Endothelial cell of umbilical vein (primary cell): ENCODE measurements at places on chromosomes 12 and 14. TPM values are rescaled to one million over a fixed set of nuclear protein-coding genes. Genes with fewer than 3 reads are reported as not detected.

DNA sequence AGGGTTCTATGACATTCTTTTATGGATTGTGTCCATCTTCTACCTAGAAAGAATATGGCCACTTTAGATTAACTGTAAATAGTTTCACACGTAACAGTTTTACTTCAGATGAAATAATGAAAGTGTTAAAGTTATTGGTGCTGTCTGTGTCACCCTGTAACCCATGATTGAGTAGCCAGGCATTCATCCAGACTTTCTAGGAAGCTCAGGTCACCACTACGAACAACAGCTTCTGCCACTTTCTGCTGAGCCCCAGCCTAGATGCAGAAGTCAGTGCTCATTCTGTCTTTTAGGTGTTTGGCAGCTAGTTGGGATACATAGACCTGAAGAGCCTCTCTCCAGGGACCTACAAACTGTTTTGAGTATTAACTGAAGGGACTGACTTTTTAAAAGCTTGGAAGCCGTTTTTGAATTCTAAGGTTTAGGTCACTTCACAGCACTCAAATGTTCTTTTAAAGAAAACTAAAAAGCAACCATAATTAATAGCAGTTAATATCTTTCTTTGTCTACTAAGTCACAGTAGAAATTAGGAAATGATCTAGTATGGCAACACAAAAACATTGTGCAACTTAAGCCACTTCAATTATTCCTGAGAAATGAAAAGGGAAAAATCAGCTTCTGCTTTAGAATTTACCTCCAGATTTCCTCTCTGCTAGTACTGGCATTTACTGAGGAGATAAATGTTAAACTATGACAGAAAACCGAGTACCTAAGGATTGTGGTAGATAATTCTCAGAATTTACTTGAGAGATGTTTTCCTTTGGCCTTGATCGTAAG is 266.9 kb downstream of the CCDC91 start:
- DNase-seq = no peak

DNA sequence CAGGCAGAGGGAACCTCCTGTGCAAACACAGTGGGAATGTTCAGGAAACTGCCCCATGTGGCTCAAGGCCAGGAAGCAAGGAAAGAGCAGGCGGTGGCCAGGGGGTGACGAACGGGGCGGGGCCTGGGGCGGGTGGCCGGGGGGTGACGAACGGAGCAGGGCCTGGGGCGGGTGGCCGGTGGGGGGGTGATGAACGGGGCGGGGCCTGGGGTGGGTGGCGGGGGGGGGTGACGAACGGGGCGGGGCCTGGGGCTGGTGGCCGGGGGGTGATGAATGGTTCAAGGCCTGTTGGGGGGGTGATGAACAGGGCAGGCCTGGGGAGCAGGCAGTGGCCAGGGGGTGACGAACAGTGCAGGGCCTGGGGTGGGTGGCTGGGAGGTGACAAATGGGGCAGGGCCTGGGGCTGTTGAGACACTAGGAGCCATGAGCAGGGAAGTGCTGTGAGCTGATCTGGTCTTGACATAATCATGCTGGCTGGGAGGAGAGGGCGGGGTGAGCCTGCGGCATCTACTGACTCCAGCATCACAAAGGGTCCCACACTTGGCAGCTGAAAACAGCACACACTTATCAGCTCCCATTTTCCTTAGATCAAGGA is 62.7 kb upstream of the FBRSL1 start:
- DNase-seq = peak; percentile 28

- DNase-seq = no peak
Observed at GRCh38 chr12:56626701-56627100, 3.4 kb downstream of the BAZ2A start.

- DNase-seq = no peak
Observed at GRCh38 chr14:53231171-53231570, 78.0 kb upstream of the DDHD1 start.

DNA sequence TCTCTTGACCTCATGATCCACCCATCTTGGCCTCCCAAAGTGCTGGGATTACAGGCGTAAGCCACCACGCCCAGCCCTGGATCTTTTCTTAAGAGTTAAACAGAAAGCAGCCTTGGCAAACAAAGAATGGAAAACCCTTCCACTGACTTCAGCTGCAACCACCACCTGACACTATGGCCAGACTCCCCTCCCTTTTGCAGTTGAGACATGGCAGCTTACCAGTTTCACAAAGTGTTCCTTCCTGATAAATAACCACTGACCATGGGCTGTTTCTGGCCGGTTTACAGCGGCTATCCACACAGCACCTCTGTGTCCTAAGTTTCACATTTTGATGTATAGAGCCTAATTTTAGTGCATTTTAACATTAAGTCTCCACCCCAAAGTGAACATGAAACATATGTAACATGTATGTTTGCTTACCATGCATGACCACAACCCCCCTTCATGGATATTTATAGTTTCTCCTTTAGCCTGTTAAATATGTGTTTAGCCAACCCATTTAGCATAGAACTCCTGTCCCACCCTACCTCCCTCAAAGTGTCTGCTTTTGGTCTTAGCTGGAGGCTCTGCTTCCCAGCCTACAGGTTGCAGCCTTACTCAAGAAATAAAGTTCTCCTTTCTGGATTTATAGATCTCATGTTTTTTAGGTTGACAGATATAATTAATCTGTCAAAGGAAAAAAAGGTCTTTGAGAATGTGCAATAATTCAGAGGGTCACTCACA is 32.7 kb upstream of the RAB21 start:
- DNase-seq = no peak

DNA sequence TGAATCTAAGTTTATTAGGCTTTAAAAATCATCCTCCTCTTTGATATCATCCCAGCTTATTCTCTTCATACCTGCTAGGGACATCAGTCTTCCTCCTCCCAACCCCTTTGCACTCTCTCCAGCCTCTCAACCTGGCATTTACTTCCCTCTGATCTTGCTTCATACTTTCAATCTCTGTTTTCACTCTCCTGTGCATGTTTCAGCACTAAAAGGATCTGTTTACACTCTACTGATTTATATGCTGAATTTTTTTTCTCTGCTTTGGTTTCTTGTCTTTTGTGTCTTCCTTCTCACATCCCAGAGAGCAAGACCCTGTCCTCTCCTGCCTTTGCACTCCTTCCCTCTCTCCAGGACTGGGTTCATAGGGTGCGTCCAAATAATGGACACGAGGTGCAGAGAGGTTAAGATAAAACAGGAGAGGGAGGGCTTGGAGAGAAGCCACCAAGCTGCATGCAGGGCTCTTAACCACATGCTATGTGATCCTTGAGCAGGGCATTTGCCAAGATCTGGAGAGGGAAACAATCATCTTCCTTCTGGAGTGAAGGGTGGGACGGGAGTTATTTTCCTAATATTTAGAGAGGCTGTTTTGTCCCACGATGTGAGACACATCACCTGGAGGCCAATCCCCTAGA is 3.0 kb upstream of the CISTR start:
- no peak for DNase-seq

DNA sequence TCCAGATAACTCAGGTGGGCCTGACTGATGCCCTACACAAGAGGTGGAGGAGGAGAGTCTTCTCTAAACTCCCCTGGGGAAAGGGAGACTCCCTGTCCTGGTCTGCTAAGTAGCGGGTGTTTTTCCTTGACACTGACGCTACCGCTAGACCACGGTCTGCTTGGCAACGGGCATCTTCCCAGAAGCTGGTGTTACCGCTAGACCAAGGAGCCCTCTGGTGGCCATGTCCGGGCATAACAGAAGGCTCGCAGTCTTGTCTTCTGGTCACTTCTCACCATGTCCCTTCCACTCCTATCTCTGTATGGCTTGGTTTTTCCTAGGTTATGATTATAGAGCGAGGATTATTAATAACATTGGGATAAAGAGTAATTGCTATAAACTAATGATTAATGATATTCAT is 965.5 kb downstream of the TMEM121 start:
- DNase-seq = no peak

DNA sequence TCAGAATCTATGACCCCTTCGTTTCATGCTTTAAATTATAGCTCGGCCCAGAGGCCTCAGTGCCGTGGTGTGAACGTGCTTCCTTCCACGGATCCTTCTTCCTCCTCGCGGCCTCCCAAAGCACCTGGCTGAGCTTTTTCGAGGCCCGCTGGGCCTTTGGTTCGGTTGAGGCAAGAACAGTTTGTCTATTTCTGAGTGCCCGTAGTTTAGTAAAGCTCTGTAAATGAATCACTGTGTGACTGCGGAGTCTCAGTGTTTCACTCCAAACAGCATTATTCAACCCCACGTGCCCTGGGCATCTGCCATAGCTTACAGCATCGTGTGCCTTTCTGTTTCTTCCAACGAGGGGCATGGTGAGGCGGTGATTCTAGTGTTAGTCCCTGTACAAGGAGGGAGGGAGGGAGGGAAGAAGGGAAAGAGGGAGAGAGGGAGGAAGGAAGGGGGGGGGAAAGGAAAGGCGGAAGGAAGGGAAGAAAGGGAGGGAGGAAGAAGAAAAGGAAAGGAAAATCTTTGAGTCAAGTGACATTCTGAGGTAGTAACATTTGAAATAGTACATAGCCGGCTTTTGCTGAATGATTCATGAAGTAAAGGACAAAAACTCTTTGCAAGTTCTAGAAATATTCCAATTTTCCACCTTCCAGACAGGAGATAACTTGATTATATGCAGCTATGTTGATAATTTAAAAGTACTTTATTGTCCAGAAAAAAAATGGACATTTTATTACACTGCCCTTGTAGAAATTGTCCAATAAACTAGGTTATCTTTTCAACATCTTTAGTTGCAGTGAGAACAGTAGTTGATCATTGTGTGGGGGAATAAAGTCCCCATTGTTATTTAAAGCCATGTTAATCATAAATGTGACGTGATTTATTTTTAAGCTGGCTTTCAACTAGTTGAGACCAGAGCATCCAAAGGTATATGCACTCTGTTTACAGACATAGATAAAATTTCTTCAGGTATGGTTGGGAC is 1.2 kb upstream of the TRIM9 start:
- DNase-seq = no peak

GRCh38 chr14:91985008-91985407 is 37.5 kb upstream of the FBLN5 start:
- DNase-seq = peak; percentile 65

DNA sequence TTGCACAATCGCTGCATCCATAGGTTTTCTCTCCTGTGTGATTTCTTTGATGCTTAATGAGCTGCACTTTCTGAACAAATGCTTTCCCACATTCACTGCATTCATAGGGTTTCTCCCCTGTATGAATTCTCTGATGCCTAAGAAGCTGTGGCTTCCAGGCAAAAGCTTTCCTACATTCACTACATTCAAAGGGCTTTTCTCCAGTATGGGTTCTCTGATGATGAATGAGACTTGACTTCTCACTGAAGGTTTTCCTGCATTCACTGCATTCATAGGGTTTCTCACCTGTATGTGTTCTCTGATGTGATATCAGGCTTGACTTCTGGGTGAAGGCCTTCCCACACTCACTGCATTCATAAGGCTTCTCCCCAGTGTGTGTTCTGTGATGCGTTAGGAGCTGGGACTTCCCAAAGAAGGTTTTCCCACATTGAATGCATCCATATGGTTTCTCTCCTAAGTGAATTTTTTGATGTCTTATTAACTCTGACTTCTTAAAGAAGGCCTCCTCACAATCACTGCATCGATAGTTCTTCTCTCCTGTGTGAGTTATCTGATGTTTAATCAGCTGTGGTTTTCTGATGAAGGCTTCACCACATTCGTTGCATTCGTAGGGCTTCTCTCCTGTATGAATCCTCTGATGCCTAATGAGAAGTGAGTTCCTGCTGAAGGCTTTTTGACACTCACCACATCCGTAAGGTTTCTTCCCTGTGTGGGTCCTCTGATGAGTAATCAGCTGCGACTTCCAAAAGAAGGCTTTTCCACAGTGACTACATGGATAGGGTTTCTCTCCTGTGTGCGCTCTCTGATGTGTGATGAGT is 30.3 kb downstream of the ZNF605 start:
- no peak for DNase-seq

- no peak for DNase-seq
Observed at GRCh38 chr14:34212172-34212929, 249.7 kb downstream of the SPTSSA start.

DNA sequence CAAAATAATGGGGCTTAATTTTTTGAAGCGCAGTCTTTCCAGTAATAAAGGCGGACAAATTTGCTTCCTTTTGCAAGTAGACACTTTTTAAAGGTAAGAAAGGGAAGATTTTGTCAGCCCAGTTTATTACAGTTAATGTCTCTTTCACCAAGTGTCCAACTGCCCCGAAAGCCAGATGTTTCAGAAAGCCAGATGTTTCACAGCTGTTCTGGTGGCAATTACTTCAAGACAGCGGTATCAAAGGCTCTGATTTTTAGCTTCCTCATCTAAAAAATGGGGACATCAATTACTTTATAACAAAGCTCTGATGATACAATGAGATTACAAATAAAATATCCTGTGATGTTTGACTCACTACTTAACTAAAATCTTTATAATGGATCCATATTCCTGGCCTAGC is 1.0 kb downstream of the WBP11 start:
- DNase-seq = no peak

- no peak for DNase-seq
Observed at GRCh38 chr12:2540535-2540941, 254.2 kb upstream of the FKBP4 start.

GRCh38 chr12:91718326-91718725 is 427.3 kb downstream of the BTG1 start:
- no peak for DNase-seq

GRCh38 chr14:23663127-23663526 is 27.0 kb downstream of the DHRS2 start:
- no peak for DNase-seq

DNA sequence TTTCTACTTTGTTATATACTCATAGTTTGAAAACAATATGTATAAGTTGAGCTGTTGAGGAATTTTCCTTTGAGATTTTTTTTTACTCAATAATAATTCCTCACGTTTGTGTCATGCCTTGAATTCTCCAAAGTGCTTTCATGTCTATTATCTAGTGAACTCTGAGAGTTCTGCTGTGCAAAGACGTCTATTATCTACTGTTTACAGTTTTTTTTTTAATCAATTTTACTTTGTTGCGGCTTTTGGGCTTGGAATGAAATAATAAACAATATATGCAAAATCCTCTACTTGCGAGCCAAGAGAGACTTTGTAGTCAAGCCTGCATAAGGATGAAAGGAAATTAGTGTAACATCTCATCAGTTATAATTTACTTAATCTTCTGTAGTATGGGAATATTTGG is 107.2 kb upstream of the FRMD6 start:
- DNase-seq = no peak

DNA sequence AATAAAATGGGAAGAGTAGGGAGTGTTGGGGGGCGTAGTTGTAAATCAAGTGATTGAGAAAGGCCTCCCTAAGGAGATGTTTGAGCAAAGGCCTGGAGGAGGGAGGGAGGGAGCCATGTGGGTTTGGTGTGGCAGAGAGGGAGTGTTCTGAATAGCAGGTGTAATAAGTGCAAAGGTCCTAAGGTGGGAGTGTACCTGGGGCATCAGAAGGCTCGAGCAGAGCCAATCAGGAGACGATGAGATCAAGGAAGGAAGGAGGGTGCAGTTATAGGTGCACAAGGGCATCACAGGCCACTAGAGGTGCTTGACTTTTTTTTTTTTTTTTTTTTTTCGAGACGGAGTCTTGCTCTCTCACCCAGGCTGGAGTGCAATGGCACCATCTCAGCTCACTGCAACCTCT is 77.9 kb upstream of the PLXNC1 start:
- DNase-seq = no peak

LTBP2 gene
- polyA plus RNA-seq = 208 and 209 TPM in 2 replicates

DDX24 gene
- 86.7 and 88.3 TPM in 2 replicates for polyA plus RNA-seq

GUCY2C gene
- polyA plus RNA-seq = not detected in 2 replicates

FAM234B gene
- 4.9 TPM in 2 replicates for polyA plus RNA-seq

KRT71 gene
- polyA plus RNA-seq = not detected in 2 replicates

GDF3 gene
- polyA plus RNA-seq = 3.1 and 3.2 TPM in 2 replicates

FGD4 gene
- polyA plus RNA-seq = 5.7 and 6.6 TPM in 2 replicates

RPL10L gene
- polyA plus RNA-seq = not detected in 2 replicates

KRT78 gene
- not detected in 2 replicates for polyA plus RNA-seq

PLXNC1 gene
- polyA plus RNA-seq = 0.02 TPM in 1 of 2 replicates, not detected in the other

AKAP3 gene
- 0.18 and 0.24 TPM in 2 replicates for polyA plus RNA-seq

KRT8 gene
- 23.5 and 25.8 TPM in 2 replicates for polyA plus RNA-seq

ARHGAP9 gene
- 0.25 and 0.35 TPM in 2 replicates for polyA plus RNA-seq

AQP6 gene
- 0.04 TPM in 1 of 2 replicates, not detected in the other for polyA plus RNA-seq

NKX2-1 gene
- not detected in 2 replicates for polyA plus RNA-seq

PTPRO gene
- not detected in 2 replicates for polyA plus RNA-seq
